Fibroblast of pulmonary artery (primary cell): ENCODE measurements at places on chromosomes 3 and 15.

GRCh38 chr3:54257125-54257720 lies 134.9 kb downstream of the CACNA2D3 start:
- DNase-seq: no peak

DNA sequence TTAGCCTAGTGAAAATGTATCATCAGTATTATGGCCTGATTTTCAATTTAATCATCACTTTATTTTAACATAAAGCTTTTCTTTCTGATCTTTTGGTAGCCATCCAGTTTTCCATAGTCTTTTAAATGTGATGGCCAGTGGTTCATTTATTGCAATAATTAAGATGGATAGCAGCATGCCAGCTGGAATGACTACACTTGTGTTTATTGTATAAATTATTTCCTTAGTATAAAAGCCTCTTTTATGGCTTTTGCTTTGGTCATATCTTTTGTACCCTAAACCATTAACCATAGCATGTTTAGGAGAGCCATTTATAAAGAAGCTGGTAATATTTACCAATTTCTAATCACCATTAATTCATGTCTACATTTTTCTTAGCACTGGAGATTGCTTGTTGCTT lies 31.7 kb downstream of the ALCAM start:
- no peak for DNase-seq

DNA sequence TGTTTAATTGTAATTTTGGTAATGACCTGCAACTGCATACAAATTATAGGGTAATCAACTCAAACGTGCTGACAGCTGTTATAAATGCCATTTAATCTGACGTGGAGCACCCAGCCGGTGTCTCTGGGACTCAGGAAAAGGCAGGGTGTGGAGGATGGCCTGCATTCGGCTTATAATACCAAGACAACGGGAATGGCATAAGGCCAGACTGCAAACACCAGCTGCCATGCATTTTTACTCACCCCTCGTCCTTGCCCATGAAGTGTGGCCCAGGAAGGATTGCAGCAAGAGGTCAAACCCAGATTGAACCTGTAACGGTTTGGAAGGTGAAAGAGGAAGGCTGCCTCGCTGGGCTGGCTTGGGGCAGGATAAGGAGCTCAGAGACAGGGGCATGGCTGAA lies 96.4 kb downstream of the WNT7A start:
- no peak for DNase-seq

DNA sequence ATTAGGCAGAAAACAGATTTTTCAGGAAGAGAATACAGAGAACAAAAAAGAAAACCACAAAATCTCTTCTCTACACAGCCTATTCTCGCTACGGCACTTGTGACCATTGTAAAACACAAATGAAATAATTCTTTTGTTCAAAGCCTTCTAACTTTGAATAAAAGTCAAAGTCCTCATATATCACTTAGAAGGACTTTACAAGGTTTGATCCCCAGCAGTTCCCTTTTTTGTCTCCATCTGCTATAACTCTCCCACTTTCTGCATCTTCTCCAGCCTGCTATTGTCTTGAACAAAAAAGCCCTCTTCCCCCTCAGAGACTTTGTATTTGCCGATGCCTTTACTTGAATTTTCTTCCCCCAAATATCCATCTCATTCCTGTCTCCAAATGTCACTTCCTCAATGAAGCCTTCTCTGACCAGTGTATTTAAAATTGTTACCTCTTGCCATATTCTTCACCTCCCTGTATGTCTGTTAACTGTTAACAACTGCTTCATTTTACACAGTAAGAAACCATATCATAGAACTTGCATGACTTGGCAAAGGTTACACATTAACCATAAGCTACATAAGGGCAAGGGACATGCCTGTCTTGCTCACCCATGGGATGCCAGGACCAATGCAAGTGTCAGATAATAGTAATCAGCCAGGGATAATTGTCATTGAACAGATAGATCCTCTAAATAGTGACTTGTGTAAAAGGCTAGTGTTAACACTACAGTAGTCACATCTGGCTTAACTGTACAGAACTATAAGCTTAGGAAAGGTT lies 122.4 kb downstream of the CBLB start:
- DNase-seq: peak; percentile 18

- DNase-seq: no peak
These were observed 304.6 kb downstream of the RPLP1 start for GRCh38 chr15:69757186-69757585.

GRCh38 chr3:193620650-193621049 lies 27.6 kb downstream of the OPA1 start:
- DNase-seq: peak; percentile 51

DNA sequence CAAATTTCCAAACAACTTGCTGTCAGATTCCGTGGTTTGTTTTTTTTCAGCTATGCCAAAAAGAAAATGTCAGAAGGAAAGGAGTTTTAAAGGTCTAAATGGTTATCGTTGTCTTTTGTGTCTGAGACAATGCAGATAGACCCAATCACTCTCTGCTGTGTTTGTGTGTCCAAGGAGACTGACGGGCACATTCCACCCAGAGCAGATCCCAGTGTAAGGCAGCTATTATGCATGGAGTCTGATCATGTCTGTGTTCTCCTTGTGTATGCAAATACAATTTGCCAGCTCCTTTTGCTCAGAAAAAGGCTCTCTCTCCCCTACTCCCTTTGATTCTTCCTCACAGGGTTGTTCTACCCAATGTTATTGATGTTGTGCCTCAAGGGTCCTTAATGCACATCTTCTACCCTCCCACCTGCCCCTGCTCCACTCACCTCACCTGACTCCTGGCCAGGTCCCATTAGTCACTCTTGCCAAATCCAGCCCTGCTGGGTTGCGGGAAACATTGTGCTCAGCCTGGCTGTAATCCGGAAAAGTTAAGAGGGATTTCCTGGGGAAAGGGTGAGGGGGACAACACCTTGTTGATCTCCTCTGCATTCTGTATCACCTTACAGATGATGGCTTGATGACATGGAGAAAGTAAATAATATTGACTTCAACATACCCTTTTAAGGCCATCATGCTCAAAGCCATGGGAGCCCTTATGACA lies 61.0 kb downstream of the OTOL1 start:
- no peak for DNase-seq

GRCh38 chr3:159911664-159912037 lies 77.0 kb upstream of the IL12A start:
- no peak for DNase-seq

DNA sequence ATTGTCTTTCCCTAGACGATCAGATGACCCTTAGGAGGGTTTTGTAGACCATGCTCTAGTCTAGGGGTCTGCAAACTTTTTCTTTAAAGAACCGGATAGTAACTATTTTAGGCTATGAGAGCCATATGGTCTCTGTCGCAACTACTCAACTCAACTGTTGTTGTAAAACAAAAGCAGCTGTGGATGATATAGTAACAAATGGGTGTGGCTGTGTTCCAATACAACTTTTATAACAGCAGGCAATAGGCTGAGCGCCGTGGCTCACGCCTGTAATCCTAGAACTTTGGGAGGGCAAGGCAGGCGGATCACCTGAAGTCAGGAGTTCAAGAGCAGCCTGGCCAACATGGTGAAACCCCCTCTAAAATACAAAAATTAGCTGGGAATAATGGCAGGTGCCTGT lies 6.1 kb upstream of the CMTM6 start:
- DNase-seq: peak; percentile 66

DNA sequence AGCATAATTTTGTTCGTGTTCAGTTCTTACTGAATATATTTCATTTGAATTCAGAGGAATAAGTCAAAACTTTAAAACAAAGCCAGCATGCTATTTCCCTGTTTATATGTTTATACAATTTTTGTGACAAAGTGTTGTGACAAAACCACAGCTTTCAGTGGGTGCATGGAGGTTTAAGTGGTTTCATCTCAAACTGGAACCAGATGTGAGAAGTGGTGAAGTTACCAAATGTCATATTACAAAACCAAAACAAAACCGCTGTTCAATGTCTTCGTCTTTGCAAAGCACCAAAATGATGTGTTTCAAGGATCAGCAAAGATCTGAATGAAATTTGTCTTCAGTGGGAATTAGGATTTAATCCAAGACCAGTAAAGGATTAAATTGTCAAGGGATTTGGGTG lies 59.3 kb upstream of the OSTN start:
- DNase-seq: no peak

DNA sequence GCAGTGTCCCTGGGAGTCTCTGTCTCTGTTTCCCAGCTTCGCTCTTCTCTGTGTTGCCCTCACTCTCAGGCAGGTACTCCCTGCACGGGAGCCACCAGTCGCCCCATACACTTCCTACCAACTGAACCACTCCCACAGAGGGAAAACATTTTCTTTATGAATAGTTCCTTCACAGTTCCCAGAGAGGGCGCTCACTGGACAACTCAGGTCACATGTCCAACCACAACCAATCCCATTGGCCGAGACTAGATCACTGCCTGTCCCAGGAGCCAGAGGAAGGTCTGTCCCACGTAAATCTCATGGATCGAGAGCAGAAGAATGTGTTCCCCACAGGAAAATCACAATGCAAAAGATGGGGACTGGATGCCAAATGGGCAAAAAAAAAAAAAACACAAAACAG lies 26.1 kb downstream of the GRK7 start:
- DNase-seq: peak; percentile 10

- no peak for DNase-seq
These were observed 101.8 kb upstream of the ST8SIA2 start for GRCh38 chr15:92291900-92292299.

DNA sequence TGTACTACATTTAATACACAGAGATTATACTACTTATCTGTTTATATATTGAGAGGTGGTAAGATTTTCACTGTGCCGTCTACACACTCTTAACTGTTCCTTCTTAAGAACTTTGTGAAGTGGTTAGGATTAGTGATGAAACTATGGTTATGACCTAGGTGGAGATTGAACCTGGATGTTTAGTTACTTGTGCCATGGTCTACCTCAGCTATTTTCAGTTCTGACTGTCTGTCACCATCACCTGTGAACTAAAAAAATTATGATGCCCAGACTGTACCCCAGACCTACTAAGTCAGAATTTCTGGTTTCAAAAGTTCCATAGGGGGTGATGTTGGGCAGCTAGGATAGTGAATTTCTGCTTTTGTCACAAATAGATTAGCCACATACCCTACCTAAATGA lies 6.4 kb downstream of the RASA2 start:
- DNase-seq: no peak

GRCh38 chr3:159501029-159501428 lies 487.6 kb upstream of the IL12A start:
- DNase-seq: no peak

GRCh38 chr3:13214847-13215472 lies 141.7 kb upstream of the IQSEC1 start:
- DNase-seq: no peak

DNA sequence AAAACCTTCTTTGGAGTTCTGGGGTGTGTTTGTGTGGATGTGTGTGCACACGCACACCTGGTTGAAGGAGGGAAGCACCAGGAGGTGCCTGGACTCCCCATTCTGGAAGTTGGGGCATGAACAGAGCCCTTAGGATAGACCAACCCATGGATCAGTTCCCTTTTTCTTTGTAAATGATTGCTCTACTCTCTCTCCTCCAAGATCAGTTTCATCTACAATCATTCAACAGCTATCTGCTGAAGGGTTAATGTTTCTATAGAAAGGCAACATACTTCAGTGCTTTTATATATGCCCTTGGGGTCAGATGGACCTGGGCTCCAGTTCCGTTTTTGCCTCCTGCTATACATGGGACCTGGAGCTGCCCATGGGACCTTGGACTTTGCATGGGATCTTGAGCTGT lies 352.1 kb upstream of the CFAP20DC start:
- DNase-seq: no peak

- DNase-seq: no peak
These were observed 67.4 kb downstream of the ATP10A start for GRCh38 chr15:25795712-25796111.

DNA sequence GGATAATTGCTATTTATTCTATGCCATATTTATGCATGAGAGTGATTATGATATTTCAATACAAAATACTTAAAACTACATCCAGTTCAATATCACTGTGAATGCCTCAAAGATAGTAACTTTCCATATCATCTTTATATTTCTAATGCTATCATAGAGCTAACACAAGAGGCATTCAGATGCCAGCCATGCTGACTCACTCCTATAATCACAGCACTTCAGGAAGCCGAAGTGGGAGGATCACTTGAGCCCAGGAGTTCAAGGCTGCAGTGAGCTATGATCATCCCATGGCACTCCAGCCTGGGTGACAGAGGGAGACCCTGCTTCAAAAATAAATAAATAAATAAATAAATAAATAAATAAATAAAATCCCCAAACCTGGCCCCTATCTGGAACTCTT lies 498.7 kb downstream of the EPHA3 start:
- DNase-seq: peak; percentile 2

DNA sequence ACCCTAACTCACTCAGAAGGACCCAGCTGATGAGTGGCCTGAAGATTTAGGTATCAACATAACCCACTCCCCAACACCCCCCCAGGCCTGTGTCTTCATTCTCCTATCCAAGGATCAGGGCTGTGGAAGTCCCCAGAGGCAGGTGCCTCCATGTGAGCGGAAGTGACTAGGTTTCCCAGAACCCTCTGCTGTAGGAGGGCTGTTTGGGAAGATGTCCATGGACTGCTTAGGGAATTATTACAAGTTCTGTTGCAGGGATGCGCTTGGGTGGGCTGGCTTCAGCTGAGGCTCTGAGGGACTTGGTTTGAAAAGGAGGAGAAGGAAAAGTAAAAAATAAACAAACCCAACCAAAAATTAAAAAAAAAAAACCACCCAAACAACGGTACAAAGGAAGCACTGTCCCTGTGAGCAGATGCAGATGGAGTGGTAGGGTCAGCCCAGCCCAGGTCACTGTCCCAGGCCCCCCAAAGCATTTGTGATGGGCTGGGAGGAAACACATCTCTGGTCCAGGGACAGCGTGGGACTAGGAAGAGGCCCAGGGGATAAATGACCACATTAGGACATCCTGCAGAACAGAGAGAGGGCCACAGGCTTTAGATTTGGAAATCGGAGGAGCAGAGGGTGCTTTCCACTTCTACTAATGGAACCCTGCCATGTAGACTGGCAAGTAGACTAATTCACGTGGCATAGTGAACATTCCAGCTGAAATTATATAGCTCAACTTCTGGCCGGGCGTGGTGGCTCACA lies 12.2 kb upstream of the APOD start:
- DNase-seq: no peak

DNA sequence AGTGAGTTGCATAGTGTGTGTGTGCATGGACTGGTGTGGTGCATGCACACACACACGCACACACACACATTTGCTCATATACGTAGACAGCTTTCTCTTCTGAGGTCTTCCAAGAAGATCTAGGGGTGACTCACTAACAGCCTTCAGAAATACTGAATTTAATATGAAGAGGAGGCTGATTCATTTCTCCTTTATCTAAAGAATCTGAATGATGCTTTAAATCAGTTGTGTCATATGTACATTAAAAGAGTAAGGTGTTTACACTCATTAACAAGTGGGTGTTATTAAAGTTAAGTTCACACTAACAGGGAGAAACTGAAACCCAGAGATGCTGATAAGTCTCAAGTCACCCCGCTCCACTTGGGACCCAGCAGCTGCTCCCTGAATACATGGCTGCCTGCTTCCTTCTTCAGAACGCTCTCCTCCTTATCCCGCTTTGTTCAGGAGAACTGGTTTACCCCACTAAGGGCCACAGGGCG lies 22.0 kb downstream of the TMPRSS7 start:
- DNase-seq: peak; percentile 46

GRCh38 chr3:45599424-45599886 lies 4.9 kb downstream of the LIMD1 start:
- DNase-seq: no peak

- peak; percentile 42 for DNase-seq
These were observed 38.5 kb downstream of the SCN11A start for GRCh38 chr3:39013289-39013688.
